ENCODE measurements at places on chromosomes 2 and 18.

DNA sequence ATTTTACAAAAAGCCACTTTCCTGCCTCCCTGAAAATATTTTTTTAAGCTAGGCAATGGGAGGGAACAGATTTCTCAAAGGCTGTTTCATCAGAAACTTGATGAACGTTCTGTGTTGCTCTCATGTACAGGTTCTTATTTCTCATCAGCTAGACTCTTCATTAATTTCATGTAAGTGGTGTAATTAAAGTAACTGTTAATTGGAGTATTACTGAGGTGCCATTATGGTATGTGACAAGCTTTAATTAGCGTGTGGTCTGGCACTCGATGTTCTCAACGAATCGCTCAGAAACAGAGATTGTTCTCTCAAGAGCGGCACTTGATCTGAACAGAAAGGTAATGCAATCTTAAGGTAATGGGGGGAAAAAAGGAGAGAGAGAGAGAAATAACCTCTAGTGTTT lies 81.9 kb upstream of the MYCN start:
- no peak for DNase-seq

GRCh38 chr2:194602750-194603149 lies 1054.3 kb upstream of the SLC39A10 start:
- no peak for DNase-seq

- no peak for DNase-seq
Measured at GRCh38 chr2:8296306-8296705, 385.6 kb upstream of the ID2 start.

- DNase-seq, result no peak
Measured at GRCh38 chr2:159609811-159610549, 6.4 kb downstream of the BAZ2B start.

DNA sequence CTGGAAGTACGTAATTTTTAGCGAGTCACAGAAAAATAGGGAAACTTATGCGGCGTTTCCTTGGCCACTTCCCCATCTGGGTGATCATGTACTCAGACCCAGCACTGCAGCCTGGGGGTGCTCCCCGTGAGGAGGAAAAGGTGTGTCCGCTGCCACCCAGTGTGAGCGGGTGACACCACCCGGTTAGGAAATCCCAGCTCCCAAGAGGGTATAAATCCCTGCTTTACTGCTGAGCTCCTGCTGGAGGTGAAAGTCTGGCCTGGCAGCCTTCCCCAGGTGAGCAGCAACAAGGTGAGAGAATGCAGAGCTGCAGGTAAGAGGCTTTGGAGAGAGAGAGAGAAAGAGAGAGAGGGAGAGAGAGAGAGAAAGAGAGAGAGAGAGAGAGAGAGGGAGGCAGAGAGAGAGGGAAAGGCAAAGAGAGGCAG lies at the start of gene IL1R2:
Gene IL1R2, plus strand, starts transcription at position 240 of the 425 bp plus-strand sequence. CDS start 16,616 bp downstream, outside the sequence.
- no peak for DNase-seq

- DNase-seq, result no peak
Measured at GRCh38 chr18:59387687-59388565, 28.9 kb upstream of the LMAN1 start.

GRCh38 chr2:26861610-26862224 lies 13.8 kb downstream of the DPYSL5 start:
- DNase-seq, result no peak

DNA sequence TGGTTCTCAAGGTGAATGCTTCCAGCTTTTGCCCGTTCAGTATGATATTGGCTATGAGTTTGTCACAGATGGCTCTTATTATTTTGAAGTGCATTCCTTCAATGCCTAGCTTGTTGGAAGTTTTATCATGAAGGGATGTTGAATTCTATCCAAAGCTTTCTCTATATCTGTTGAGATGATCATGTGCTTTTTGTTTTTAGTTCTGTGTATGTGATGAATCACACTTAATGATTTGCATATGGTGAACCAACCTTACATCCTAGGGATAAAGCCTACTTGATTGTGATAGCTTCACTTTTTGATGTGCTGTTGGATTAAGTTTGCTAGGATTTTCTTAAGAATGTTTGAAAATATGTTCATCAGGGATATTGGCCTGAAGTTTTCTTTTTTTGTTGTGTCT lies 112.1 kb downstream of the MBD2 start:
- no peak for DNase-seq

GRCh38 chr2:28206762-28207161 lies 185.9 kb upstream of the FOSL2 start:
- no peak for DNase-seq

DNA sequence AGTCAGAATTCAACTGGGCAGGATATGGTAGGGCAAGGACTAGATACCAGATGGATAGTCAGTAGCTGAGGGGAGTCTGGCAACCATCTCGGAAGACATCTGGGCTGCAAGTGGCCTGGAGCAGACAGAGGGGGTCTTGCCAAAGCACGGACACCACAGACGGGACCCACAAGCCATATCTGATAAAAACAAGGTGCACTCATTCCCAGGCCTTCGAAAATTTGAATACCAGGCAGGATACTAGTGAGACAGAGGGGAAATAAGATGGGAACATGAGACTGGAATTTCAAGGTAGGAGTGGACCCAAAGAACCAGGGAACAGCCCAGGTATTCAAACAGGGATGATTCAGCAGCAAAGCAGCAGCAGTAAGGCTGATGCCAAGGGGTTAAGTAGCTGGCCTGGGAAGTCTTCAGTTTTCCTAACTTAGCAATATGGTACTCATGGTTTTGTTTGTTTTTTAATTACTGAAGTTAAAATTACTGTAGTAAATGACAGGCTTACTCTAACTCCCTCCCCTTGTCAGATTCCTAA lies 144.9 kb upstream of the NCKAP5 start:
- DNase-seq, result no peak

- no peak for DNase-seq
Measured at GRCh38 chr2:143545059-143545948, 416.1 kb downstream of the ARHGAP15 start.

- DNase-seq, result no peak
Measured at GRCh38 chr2:11701206-11701605, 31.2 kb upstream of the NTSR2 start.

- DNase-seq, result no peak
Measured at GRCh38 chr2:75603477-75603876, 42.7 kb upstream of the EVA1A start.

DNA sequence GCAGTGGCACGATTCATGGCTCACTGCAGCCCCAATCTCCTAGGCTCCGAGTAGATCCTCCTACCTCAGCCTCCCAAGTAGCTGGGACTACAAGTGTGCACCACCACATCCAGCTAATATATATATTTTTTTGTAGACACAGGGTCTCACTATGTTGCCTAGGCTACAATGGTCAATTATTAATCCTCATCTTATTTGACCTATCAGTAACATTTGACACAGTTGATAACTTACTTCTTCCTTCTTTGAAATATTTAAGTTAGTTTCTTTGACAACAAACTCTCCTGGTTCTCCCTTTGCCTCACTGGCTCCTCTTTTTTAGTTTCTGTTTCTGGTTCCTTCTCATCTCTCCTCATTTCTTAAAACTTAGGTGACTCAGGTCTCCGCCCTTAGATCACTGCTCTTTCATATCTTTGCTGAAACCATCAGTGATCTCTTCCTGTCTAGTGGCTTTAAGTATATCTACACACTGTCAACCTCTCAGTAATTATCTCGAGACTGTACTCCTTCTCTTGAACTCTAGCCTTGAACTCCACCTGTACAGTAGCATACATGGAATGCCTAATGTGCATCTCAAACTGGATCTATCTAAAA lies 11.5 kb downstream of the PGAP1 start:
- no peak for DNase-seq
